ENCODE measurements at places on chromosomes 5 and 9. TPM values are rescaled to one million over a fixed set of nuclear protein-coding genes. Genes with fewer than 3 reads are reported as not detected.

The BDP1 gene
- total RNA-seq, result 20.0 TPM

The PPP2R2B gene
- total RNA-seq, result not detected

The ADGRD2 gene
- total RNA-seq, result not detected

The PCDHGA5 gene
- total RNA-seq, result 0.58 TPM

The TLE1 gene
- total RNA-seq, result 22.0 TPM

The PCDHGA6 gene
- 3.1 TPM for total RNA-seq

The MEIKIN gene
- total RNA-seq, result not detected

The NIM1K gene
- 0.58 TPM for total RNA-seq

The CCDC192 gene
- not detected for total RNA-seq

The ARAP3 gene
- total RNA-seq, result 6.5 TPM

The SLC46A2 gene
- total RNA-seq, result not detected

The IFNA2 gene
- total RNA-seq, result not detected

The SLC36A1 gene
- total RNA-seq, result 5.1 TPM

The ARL14EPL gene
- total RNA-seq, result not detected

The UBLCP1 gene
- 16.5 TPM for total RNA-seq

The PITX1 gene
- 0.38 TPM for total RNA-seq

The GFI1B gene
- not detected for total RNA-seq

The FOXD1 gene
- 6.5 TPM for total RNA-seq

The BNC2 gene
- 18.9 TPM for total RNA-seq

The ARHGEF39 gene
- total RNA-seq, result 3.6 TPM

The GRIA1 gene
- total RNA-seq, result 0.19 TPM

The SLC4A9 gene
- total RNA-seq, result not detected

The LCN9 gene
- not detected for total RNA-seq

The ZNF883 gene
- total RNA-seq, result 6.2 TPM

The CAMK2A gene
- total RNA-seq, result 0.28 TPM

The ANKRD31 gene
- 0.19 TPM for total RNA-seq

The NUP155 gene
- total RNA-seq, result 42.0 TPM

The MSMP gene
- not detected for total RNA-seq

The CER1 gene
- not detected for total RNA-seq

The SERINC5 gene
- 27.1 TPM for total RNA-seq

The SLC25A2 gene
- 0.19 TPM for total RNA-seq

The LCN10 gene
- total RNA-seq, result not detected

The LCN15 gene
- total RNA-seq, result not detected

The ACTBL2 gene
- total RNA-seq, result 0.19 TPM

The PPP1R2B gene
- total RNA-seq, result 0.19 TPM

The GKAP1 gene
- total RNA-seq, result 0.56 TPM

The JAKMIP2 gene
- under 0.01 TPM for total RNA-seq

The PCDHA2 gene
- under 0.01 TPM for total RNA-seq

The CTNND2 gene
- not detected for total RNA-seq

The PCDHGA1 gene
- 0.38 TPM for total RNA-seq

The SLC6A19 gene
- total RNA-seq, result not detected

The SPACA9 gene
- 3.5 TPM for total RNA-seq

The SUSD3 gene
- 0.19 TPM for total RNA-seq

The ENTREP1 gene
- 0.38 TPM for total RNA-seq

The TSSK1B gene
- under 0.01 TPM for total RNA-seq

The CCL19 gene
- total RNA-seq, result not detected

The GHR gene
- 2.8 TPM for total RNA-seq

The COX7C gene
- 216 TPM for total RNA-seq

The SLCO6A1 gene
- total RNA-seq, result not detected

The TMEFF1 gene
- total RNA-seq, result 1.5 TPM

The SEC24A gene
- 27.6 TPM for total RNA-seq

The PDE6A gene
- total RNA-seq, result not detected

The MAP1B gene
- 501 TPM for total RNA-seq

The PCDHA9 gene
- under 0.01 TPM for total RNA-seq

The CENPP gene
- total RNA-seq, result 2.0 TPM

The PFN3 gene
- total RNA-seq, result not detected

The OR1J2 gene
- not detected for total RNA-seq
